Cardiac muscle cell (in vitro differentiated cells and primary cell): ENCODE measurements at places on chromosomes 6 and 20.
A peak's percentile ranks its signal among the peaks of the same experiment; 100 is the strongest.

GRCh38 chr6:168789699-168790098 is 348.7 kb downstream of the SMOC2 start:
- no peak for DNase-seq

GRCh38 chr20:32356622-32357374 is 1.3 kb upstream of the ASXL1 start:
- DNase-seq, result no peak

- DNase-seq, result no peak
Measured at GRCh38 chr6:167668019-167668753, 158.5 kb upstream of the AFDN start.

- DNase-seq, result peak; percentile 17
Measured at GRCh38 chr6:7769702-7770101, 43.8 kb downstream of the BMP6 start.

DNA sequence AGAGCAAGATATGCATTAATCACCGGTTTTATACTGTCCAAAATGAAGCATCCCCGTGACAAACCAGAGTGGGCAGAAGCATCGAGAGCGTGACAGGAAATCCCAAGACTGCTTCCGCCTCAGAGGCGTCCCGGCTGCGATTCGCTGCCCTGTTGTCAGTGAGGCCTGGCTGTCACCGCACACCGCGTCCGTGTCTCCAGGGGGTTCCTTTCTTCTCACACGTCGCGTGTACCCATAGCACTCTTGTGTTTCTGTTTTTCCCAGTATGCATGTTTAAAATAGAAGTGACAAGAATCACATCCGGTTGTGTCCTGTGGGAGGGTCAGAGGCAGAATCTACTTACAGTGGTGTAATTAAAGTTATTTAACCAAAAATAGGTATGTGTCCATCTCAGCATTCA is 8.3 kb upstream of the ADRM1 start:
- no peak for DNase-seq

DNA sequence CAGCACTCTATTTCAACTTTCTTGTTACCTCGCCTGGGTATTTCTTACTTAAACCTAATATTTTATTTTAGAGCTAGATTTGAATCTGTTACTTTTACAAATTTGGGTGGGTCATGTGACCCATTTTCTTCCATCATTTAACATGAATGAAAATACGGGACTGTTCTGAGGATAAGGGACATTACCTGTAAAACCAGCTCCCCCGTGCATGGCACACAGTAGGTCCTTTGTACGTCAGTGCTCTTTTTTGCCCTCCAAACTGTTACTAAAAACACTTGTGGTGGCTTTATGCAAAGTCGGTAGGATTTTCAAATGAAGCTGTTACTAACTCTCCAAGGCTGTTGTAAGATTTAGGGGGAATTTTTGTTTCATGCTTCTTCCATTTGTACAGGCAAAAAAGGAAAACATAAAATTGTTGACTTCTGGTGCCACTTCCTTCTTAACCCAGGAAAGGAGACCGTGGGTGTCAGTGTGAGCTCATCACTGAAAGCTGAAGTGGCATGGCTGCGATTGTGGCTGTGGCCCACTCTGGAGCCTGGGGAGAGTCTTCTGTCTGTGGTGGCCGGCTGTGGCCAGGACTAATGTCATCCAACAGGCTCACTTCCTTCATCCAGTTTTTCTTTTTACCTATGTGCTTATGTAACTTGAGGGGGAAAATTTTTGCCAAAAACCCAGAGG is 40.2 kb upstream of the PXDC1 start:
- no peak for DNase-seq

DNA sequence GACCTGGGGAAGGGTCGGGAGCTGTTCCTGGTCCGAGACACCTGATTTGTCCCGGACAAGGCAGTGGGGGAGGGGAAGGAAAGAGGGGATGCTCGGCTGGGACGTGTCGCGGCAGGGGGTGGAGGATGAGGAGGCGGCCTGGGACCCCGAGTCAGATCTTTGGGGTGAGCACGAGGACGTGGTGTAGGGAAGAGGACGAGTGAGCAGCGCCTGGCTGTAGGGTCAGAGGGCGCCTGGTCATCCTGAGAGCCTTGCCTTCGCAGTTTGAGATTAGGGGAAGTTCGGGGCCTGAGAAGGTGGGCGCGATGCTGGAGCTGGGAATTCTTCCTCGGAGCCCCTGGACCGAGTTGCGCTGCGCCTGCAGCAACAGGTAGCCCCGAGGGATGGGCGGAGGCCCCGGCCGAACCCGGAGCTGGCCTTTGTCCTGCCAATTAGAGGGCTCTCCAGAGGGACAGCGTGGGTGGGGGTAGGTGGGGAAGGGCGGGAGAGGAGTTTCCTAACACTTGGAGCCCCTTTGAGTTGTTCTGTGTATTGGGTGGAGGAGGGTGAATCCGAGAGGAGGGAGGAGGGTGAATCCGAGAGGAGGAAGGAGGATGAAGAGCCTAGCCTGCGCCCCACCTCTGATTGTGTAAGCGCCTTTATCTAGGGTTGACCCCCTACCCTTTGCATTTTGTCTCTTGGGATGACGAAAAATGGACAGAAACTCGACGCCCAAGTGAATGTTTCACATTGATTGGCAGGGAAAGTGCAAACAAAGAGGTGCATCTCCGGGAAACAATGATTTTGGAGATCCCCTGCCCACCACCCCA is 72.0 kb downstream of the SOX4 start:
- no peak for DNase-seq

DNA sequence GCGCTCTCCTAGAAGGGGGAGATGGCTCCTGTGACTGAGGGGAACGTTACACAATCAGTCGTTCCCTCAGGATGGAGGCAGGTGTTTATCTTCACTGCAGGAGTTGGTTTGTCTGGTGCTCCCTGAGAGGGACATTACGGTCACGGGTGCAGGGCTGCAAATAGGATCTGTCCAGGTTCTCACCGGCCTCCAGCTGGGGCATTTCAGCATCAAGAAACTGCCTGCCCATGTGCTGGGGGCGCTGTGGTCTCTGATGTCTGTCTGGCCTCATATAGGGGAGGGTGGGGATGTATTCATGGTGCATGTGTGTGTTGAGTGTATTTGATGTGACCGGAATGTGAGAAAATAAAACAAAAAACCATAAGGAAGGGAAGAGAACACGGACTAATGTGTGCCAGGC is 77.1 kb downstream of the TBC1D7 start:
- DNase-seq, result no peak

DNA sequence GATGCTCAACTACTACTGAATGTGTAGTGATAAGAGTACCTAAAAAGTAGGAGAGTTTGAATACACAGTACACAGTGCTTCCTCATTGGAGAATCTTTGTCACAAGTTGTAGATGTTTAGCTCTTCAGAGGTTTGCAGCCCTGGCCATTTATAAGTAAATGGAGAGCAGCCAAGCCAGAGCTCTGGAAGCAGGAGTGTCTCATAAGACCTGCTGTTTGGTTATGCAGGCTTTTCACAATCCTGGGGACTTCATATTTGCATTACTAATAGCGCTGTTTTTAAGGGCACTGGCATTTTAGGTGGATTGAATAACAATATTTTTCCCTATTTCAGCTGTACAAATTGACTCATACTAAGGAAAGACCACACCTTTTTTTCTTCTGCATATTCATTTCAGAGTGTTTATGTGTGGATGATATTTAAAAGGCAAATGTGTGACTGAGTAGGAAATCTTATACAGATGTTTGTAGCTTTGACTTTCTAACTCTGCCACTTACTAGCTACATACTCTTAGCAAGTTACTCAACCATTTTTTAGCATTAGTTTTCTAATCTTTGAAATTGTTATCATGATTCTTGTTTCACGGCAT is 730.5 kb upstream of the MAP3K7 start:
- DNase-seq, result no peak

DNA sequence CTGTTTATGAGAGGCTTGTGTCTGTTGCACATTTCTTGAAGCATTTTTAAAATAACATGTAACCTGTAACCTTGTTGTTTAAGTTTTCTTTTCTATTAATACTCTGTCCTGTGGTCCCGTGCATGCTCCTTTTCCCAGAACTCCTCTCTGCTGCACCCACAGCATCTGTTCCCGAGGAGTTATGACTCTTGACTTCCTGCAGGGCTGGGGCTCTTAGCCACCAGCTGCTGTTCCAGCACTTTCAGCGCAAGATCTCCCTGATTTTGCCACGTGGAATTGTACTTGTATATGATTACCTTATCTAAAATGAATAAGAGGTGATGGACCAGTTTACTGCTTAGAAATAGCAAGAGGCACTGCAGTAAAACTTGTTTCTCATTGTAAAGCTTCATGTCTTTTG is 150.6 kb downstream of the QKI start:
- DNase-seq, result peak; percentile 26

GRCh38 chr20:7257099-7257498 is 489.6 kb downstream of the BMP2 start:
- DNase-seq, result no peak

GRCh38 chr6:110180228-110181008 is at the start of gene CDC40:
Gene CDC40 (plus strand): TSS chr6:110180427. CDS start chr6:110180445, 18 bp downstream.
- DNase-seq, result no peak

DNA sequence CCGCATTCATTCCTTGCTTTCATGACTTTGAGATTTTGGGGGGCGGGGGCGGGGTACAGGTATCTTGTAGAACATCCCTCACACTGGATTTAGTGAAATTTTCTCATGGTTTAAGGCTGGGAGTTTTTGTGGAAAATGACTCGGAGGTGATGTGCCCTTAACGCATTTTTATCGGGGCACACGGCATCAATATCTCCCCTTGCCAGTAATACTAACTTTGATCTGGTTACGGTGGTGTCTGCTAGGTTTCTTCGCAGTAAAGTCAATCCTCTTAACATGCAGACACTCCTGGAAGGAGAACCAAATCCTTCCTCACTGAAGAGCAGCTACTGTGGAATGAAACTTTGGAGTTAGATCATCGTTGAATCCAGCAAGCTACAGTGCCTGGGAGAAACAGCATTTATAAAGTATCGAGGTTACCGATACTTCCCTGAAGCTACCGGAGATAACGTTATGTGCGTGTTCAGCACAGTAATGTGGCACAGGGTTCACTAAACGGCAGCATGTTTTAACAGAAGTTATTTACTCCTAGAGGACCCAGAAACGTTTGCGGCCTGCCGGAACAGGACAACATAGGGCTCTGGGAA is 1.2 kb upstream of the DYNLRB1 start:
- no peak for DNase-seq

DNA sequence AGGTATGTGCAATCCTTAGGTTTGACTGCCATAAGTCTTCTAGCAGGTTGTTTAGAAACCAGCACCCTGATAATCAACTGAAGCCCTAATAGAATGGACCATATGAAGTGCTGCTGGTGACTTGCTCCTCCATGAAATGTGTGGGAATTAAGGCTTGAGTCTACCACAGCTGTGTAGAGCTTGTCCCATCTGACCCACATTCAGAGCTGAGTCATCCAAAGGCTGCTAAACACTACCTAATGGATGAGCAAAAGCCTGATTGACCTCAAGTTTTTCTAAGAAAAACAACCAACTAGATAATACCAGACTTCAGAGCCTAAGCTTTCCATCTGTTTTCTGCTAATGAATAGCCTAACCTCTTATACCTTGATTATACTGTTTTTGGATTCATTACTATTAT is 120.3 kb upstream of the MOCS1 start:
- no peak for DNase-seq

- DNase-seq, result no peak
Measured at GRCh38 chr20:46134716-46135115, 16.6 kb downstream of the CD40 start.

- no peak for DNase-seq
Measured at GRCh38 chr20:63265891-63266515, 6.6 kb upstream of the ARFGAP1 start.

DNA sequence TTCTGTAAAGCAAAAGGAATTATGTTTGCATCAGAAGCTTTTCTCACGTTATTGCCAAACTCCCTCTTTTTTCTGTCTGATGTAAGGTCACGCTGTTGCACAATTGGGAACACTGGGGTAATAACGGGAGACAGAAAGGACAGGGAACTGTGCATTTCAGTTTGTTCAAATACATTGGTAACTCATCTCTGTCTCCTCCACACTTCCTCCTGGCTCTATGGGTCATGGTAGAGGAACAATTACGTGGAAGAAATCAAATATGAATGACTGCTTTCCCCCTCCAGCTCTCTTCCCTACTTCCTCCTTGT is 132.2 kb upstream of the TNFAIP3 start:
- DNase-seq, result peak; percentile 79

DNA sequence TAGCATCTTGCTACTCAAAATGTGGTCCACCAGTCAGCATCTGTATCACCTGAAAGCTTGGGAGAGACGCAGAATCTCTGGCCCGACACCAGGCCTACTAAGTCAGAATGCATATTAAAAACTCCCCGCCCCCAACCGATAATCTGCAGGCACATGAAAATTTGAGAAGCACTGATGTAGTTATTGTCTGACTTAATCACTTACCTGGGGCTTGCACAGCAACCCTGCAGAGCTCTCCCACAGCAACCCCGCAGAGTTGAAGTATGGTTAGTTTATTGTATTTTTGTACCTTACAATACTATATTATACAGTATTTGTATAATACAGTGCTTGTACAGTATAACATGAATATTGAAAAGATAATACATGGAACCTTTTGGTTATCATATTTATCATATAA is 53.7 kb downstream of the KLHL31 start:
- DNase-seq, result no peak

GRCh38 chr20:24465159-24465558 is 4.3 kb upstream of the SYNDIG1 start:
- DNase-seq, result no peak

GRCh38 chr6:35725081-35725708 is 11.6 kb upstream of the ARMC12 start:
- no peak for DNase-seq

GRCh38 chr6:48233063-48233462 is 122.1 kb upstream of the PTCHD4 start:
- DNase-seq, result no peak

DNA sequence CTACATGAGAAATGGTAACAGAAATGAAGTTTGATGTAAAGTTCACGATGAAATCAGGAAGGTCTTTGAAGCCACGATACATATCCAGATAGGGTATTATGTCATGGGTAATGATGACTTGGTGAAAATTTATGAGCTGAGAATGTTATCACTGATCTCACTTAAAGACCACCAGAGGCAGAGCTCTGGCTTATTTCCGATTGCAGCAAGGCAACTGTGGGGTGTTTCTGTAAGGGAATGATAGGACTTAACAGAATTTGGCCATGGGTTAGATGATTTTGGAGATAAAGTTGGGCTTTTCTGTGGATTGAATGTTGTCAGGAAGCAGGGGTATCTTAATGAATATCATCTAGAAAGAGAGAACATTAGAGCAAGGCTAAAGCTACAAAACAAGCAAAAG is 508.4 kb downstream of the HDGFL1 start:
- DNase-seq, result no peak

DNA sequence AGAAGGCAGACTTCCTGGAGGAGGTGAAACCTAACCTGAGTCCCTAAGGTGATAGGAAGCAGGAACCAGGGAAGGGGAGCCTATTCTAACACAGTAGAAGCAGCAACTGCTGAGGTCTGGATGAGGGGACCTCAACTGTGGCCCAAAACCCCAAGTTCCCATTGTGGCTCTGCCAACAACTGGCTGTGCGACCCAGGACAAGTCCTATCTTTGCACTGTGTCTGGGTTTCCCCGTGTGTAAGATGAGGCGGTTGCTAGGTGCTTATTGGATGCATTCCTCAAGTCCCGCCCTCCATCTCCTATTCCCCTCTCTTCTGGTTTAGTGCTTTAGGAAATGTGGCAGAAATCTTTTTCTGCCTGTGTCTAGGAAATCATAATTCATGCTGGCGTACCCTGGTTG is 52.2 kb upstream of the TTPAL start:
- no peak for DNase-seq
